Stimulated activated CD4-positive, alpha-beta T cell treated with anti-CD3 and anti-CD28 coated beads, Interleukin-1b, Interleukin-23, amount 100 ng/mL, for 24 hours (primary cell): ENCODE measurements at places on chromosomes 11 and 22.

DNA sequence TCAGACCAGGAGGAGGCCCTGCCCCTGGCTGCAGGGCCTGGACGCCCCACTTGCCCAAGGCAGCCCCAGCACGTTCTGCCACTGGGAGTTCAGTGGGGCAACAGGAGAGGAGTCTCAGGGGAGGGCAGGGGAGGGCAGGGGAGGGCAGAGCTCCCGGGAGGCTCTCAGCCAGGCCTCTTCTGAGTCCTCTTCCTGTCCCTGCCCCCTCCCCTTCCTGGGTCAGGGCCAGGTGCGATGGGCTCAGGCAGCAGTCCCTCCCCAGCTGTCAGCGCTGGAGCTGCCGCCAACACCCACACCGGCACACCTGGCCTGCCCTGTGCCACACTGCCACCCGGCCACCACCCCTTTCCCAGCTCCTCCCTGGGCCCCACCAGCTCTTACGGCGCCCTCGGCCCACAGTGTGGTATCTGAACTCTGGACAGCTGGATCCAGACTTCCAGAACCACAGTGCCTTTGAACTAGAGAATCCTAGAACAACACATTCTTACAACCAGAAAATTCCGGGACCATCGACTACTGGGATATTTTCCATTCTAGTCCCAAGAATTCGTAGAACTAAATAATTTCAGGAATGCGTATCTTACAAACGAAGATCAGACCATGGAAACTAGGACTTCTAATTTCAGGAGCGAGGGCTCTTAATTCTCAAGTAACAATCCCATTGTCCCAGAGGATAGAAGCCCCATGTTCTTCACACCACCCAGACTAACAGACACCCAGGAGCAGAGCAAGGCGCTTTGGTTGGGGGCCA, 21.8 kb downstream of the RPL3 start:
- no peak for DNase-seq

GRCh38 chr11:11731311-11732083, 109.7 kb upstream of the GALNT18 start:
- no peak for DNase-seq

- no peak for DNase-seq
Measured at GRCh38 chr11:58222721-58223120, 6.0 kb downstream of the OR10Q1 start.

DNA sequence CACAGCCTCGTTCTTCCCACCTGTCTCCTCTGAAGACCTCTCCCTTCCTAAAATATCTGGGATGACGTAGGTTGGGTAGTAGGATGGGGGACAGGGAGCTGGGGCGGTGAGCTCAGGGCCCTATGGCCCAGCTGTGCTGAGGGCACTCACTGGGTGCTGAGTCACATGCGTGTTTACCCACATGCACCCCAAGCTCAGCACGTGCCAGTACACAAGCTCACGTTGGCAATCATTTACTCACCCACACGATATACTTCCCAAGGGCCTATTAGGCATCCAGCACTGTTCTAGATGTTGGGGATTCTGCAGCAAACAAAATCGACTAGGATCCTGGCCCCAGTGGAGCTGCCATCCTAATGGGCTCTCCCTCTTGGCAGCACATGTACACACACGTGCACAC, 28.7 kb downstream of the ARAP1 start:
- no peak for DNase-seq

DNA sequence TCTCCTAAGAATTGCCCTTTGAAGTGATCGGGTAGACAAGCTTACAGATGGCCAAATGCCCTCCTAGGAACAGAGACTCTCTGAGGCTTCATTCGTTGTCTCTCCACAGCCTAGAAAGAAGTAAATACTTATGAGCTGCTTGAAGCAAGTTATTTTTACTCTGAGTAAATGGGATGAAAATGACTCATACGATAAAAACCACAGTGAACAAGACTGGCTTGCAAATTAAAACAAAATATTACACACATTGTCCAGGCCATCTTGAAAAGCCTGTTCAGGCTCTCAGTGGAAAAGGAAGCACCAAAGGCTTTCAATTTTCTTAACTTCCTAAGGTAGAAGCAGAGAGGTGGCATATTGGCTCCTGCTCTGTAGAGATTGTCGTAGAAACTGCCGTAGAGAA, 294.2 kb downstream of the NELL1 start:
- no peak for DNase-seq
